Keratinocyte (primary cell): ENCODE measurements at places on chromosomes 2 and 18. TPM values are rescaled to one million over a fixed set of nuclear protein-coding genes. Genes with fewer than 3 reads are reported as not detected.

GRCh38 chr2:58734365-58734764 is 493.2 kb upstream of the FANCL start:
- no peak overlapping the region for H3K27ac ChIP-seq
- H3K36me3 ChIP-seq, result no peaks in the 10 kb centered on the region
- no peak overlapping the region for H3K4me3 ChIP-seq
- no peak for DNase-seq
- no peaks in the 10 kb centered on the region for H3K4me1 ChIP-seq
- peaks cover 3% of the 10 kb centered on the region for H3K27me3 ChIP-seq

CACNB4 gene
- 0.08 to 0.82 TPM (median 0.30 TPM) in 3 replicates for polyA plus RNA-seq

RHOB gene
- 23.6 to 28.3 TPM (median 25.3 TPM) in 3 replicates for polyA plus RNA-seq

ZNF892 gene
- polyA plus RNA-seq, result 1.5 to 1.6 TPM (median 1.6 TPM) in 3 replicates

MC4R gene
- 0.03 TPM in 1 of 3 replicates, not detected in the others for polyA plus RNA-seq

GRCh38 chr2:97871096-97871780 is 124.5 kb downstream of the TMEM131 start:
- DNase-seq, result peak; percentile 21
- H3K4me1 ChIP-seq, result peaks cover 35% of the 10 kb centered on the region
- H3K36me3 ChIP-seq, result no peaks in the 10 kb centered on the region
- H3K27me3 ChIP-seq, result no peaks in the 10 kb centered on the region
- H3K27ac ChIP-seq, result peak overlapping the region; percentile 72

DNA sequence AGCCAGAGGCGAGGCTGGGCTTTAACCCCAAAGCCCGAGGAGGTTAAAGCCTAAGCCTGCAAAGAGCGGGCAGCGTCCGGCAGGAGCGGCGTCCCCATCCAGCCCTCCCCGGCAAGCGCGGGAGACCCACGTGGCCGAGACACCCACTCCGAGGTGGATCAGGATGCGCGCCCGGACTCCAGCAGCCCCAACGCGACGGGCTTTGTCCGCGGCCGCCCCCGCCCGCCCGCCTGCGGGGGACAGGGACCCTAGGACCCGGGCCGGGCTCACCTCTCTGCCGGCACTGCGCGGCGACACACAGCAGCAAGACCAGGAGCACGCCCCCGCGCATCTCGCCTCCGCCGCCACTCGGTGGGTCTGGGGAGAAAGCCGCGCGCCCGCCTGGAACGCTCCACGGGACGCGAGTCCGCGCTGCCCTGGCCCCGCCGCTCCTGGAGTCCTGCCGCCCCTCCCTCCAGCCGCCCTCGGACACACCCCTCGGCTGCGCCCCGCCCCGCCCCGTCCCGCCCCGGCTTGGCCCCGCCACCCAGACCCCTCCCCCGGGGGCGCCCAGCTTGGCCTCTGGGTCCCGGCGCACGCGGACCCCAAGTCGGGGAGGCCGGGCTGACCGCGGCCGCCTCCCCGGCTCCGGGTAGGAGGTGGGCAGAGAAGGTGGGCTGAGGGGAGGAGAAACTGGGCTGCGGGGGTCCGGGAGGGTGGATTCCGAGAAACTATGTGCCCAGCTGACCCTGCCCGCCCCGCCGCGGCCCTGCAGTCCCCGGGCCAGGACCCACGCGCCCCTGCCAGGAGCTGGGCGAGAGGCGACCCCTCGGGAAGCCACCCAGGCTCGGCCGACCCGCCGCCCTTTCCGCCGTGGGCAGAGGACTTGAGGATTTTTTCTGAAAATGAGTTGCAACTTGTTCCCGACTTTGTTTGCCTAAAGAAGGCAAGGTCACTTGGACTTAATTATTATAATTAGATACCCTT is at the start of gene LAMA1:
LAMA1 (minus strand) TSS at position 408 of the 966 bp plus-strand sequence; CDS start at position 331, 77 bp downstream.
- no peak for DNase-seq
- H3K27me3 ChIP-seq, result peaks cover 29% of the 10 kb centered on the region
- H3K27ac ChIP-seq, result no peak within 1 kb of the TSS
- H3K36me3 ChIP-seq, result no peaks in the 10 kb centered on the region
- H3K4me3 ChIP-seq, result peak within 1 kb of the TSS; percentile 56

SLC4A5 gene
- polyA plus RNA-seq, result 0.08 to 0.45 TPM (median 0.22 TPM) in 3 replicates

GRCh38 chr2:148701039-148701438 is 56.5 kb downstream of the EPC2 start:
- H3K4me1 ChIP-seq, result no peaks in the 10 kb centered on the region
- H3K27me3 ChIP-seq, result no peaks in the 10 kb centered on the region
- H3K4me3 ChIP-seq, result no peak overlapping the region
- H3K36me3 ChIP-seq, result no peaks in the 10 kb centered on the region
- DNase-seq, result no peak

DNA sequence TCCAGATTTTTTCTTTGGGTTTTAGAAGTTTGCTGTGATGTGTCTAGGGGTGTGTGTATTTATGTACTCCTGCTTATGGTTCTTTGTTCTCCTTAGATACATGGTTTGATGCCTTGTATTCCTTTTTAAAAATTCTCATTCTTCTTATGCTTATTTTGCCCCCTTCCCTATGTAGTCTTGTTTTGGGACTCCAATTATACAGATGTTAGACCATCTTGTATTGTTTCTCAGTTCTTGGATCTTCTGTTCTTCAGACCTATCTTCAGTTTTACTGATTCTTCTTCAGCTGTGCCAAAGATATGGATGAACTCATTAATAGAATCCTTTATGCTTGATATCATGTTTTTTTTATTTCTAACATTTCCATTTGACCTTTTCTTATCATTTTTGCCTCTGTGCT is 14.2 kb upstream of the MSL3B start:
- no peak overlapping the region for H3K4me3 ChIP-seq
- H3K36me3 ChIP-seq, result no peaks in the 10 kb centered on the region
- no peak overlapping the region for H3K27ac ChIP-seq
- no peak for DNase-seq
- H3K4me1 ChIP-seq, result no peaks in the 10 kb centered on the region
- no peaks in the 10 kb centered on the region for H3K27me3 ChIP-seq

DNA sequence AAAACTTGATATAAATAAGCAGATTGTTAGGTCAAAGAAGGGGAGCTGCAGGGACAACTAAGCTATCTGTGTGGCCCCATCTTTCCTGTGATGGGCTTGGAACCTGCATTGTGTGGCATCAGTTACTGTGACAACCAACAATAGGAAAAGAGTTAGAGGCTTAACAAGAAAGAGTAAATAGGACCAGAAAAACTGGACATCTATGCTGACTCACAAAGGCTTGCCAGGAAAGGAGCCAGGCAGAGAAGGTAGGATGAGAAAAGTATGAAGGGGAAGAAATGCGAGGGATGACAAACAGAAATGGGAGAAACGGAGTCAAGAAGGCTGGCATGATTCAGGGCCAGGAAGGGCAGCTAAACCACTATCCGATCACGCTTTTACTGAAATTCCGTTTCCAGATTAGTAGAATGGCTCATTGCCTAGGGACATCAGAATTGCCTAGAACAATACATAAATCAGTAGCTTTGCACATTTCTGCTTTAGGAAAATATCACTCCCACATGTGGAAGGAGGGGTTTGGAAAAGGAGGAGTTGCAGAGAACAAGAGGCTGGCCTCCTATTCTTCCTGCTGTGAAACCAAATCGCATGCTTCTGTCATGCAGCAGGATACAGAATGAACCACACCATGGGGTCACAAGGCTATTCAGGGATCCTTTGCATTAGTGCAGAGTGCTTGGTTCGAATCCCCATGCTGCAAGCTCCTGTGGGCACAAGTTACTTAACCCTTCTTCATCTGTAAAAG is 7.3 kb downstream of the PLA2R1 start:
- H3K36me3 ChIP-seq, result peaks cover 3% of the 10 kb centered on the region

DNA sequence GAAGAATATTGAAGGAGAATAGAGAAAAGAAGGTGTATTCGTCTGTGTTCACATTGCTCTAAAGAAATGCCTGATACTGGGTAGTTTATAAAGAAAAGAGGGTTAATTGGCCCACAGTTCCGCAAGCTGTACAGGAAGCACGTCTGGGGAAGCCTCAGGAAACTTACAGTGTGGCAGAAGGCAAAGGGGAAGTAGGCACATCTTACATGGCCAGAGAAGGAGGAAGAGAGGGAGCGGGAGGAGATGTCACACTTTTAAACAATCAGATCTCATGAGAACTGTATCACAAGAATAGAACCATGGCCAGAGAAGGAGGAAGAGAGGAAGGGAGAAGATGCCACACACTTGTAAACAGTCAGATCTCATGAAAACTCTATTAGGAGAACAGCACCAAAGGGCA is 159.6 kb upstream of the TPO start:
- H3K27ac ChIP-seq, result no peak overlapping the region
- H3K4me1 ChIP-seq, result no peaks in the 10 kb centered on the region

IL1R2 gene
- 24.6 to 57.3 TPM (median 47.7 TPM) in 3 replicates for polyA plus RNA-seq
